Occipital lobe (tissue), 3 donors: ENCODE measurements at places on chromosomes 4 and X. TPM values are rescaled to one million over a fixed set of nuclear protein-coding genes. Genes with fewer than 3 reads are reported as not detected.
A peak's percentile ranks its signal among the peaks of the same experiment; 100 is the strongest.

DNA sequence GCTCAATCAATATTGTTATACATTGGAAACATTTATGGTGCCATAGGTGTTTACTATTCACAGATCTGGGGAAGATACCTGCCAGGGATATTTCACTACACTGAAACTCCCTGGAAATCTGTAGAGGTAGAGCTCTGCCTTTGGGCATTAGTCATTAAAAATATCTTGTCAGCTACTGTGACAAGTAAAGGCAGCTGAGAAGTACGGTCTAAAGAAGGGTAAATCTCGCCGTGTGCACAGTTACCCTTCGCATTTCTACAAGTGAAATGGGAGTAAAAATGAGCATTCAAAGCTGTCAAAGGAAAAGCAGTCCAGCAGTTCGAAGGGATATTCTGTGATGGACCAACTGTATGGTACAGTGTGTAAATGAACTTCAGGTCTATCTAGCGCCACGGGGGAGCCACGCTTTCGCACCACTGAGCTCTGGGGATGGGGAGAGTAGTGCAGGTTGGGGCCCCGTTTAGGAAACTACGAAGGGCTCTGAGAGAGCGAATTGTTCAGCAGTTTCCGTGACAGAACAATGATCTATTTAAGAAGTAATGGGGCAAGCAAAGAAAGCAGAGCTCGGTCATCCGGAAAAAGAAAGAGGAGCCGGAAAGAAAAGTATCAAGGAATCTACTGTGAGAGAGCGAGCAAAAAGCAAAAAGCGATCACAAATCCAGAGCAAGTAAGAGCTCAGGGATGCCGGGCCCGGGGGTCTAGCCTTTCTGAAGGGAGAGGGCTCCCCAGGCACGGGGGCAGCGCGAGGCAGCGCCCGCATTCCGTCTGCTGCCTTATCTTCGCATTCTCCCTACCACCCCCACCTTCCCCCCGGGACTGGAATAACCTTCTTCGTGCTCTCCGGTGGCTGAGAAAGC lies 646 bp downstream of the TIGD4 start:
- peak; percentile 53 for DNase-seq

Gene PPP1R3F
- 12.6 TPM for total RNA-seq

Gene BANK1
- total RNA-seq, result 0.16 TPM

DNA sequence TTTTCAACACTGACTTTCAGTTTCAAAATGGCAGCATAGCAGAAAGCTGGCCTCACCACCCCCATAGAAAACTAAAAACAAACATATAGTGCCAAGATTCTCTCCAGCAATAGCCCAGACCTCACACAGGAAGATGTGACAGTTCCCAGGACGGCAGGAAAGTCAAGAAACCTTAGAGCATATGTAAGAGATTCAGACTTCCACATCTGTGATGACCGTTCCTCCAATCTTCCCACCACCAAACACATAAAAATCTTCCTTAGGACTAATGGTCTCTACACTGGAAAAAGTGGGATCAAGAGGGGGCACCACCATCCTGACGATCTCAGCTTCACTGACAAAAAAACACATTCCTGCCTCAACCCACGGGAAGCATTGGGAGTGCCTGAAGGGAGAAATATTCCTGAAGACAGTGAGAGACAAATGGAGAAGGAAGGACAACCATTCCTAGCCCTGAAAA lies 134.1 kb upstream of the CPXCR1 start:
- DNase-seq, result no peak

GRCh38 chr4:42655921-42656678 lies 805 bp downstream of the ATP8A1 start:
- DNase-seq, result no peak

- no peak for DNase-seq
Measured at GRCh38 chr4:79611026-79611425, 203.0 kb upstream of the GK2 start.

DNA sequence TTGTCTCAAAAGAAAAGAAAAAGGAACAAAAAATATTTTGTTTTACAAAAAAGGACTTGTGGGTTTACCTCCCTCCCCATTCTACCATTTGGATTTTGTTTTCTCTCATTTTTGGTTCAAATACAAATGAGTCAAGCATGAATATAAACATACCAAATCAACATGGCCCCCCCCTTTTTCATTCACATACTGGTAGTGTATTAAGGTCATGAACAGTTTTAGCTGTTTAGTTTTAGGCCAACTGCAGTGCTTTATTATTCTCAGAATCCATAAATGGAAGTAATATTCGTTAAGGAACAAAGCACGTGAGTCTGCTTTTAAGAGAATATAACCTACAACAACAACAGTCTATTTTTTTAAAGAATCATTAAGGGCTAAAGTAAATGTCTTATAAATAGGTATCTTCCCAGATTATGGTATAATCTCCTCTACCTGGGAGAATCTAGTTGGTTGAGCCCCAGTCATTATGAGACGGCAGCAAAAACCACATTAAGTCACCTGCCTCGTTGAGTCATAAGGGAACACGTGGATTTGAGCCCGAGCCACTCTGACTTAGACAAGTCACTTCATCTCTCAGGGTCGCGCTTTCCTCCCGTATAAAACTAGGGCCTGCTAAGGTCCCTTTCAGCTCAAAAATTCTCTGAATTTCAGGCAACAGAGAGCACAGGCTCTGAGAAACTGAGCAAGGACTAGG lies 26.7 kb downstream of the BCLAF3 start:
- no peak for DNase-seq

Gene LANCL3
- total RNA-seq, result 1.4 TPM

Gene ZNF827
- total RNA-seq, result 11.7 TPM

- no peak for DNase-seq
Measured at GRCh38 chr4:98627531-98628257, 30.7 kb downstream of the TSPAN5 start.

DNA sequence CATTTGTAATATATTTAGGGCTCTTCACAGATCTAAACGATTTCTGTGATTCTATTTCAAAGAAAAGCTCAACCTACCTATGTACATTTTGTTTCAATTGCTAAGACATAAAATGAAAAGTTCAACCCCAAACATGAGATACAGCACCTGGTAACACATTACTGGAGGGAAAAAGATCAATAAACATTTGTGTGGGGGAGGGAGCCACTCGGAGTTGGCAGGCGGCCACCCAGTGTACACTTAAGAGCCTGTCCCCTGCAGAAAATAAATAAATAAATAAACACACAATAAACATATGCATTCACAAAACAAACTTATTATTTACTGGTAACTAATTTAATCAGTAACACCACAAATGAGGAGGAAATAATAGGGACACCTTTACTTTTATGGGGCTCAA lies 19.3 kb downstream of the PRSS48 start:
- no peak for DNase-seq

Gene GEMIN8
- 18.1 TPM for total RNA-seq

Gene SPANXC
- total RNA-seq, result not detected

GRCh38 chr4:1722551-1723118 lies 1.3 kb downstream of the TACC3 start:
- DNase-seq, result no peak

DNA sequence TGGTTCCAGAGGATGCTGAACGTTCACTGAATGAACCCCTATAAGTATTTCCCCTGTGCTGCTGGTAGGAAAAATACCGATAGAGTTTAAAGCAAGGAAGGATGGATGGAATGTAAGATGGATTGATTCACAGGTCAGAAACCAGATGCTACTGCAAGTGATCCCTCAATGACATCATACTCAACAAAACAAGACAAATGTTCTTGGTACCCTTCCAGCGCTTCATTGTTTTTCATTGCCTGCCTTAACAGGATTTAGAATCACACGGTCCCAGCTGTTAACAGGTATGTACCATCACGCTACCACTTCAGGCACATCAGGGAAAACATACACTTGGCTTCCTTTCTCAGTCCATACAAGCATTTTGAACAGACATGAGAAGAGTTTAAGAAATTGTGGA lies 118.1 kb upstream of the TLR3 start:
- DNase-seq, result no peak

Gene CCDC110
- total RNA-seq, result 1.7 TPM

Gene CFAP299
- 1.1 TPM for total RNA-seq
